ENCODE measurements at places on chromosomes 3 and 15.

DNA sequence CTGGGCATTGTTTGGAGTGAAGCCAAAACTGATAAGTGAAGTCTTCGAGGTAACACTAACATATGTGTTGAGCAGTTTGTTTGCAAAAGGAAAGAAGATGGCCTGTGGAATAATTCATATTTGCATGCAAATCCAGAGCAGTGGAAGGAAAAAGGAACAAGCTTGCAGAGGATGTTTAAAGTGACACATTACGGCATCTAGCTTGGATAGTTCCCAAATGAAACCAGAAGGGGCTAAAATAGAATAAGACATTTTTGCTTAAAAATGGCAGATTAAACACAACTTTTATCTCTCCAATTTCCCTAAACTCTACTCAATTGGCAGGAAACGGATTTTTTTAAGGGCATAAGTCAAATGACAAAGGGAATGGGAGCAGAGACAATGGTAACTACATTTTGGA lies 25.4 kb upstream of the RYK start:
- DNase-seq, result no peak

DNA sequence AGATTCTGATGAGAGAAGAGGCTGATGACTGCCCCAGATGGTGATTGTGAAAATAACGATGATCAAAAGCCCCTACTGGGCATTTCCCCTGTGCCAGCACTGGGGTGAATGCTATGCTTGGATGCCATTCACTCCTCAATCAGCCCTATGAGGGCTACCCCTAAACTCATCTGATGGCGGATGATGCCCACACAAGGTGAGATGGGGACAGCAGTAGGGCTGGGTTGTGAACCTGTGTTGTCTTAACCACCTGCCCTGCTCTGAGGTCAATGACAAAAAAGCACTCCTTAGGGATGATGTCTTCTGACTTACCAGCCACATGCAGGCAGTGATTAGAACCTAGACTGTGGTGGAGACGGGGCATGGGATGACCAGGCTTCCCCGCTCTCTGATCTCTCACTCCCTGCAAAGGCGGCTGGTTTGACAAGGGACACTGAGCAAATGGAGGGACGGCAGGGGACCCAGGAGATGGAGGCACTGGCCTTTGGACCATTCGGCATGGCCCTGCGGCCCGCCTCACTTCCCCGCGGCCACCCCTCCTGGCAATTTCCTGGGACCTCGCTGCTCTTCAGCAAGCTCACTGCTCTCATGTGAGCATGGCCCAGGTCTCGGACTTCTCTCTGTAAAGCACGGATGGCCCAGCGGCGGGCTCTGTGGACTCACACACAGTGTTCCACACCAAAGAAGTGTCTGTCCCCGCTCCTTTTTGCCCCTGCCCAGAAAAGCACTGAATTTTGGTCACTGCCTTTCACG lies 251.4 kb upstream of the LYSMD4 start:
- DNase-seq, result no peak

GRCh38 chr3:177439694-177440269 lies 242.5 kb upstream of the TBL1XR1 start:
- no peak for DNase-seq

GRCh38 chr15:93523481-93523880 lies 434.5 kb upstream of the RGMA start:
- no peak for DNase-seq

DNA sequence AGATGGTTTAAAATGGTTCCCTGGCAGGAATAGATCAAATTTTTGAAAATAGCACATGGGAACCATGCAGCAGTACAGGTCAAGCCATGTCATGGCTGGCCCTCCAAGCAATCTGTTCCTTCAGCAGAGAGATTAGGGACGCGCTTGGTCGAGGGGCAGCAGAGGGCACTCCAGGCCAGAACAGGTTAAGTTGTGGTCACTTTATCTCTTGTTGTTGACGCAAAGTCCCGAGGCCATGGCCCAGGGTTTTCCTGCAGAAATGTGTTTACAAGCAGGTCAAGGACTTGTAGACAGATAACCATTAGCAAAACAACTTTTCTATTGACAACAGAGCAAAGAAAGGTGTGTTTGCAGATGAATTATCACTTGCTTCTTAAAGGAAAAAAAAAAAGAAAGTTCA lies 570.0 kb upstream of the NR2F2 start:
- DNase-seq, result no peak

- DNase-seq, result no peak
These were observed 54.4 kb upstream of the HEG1 start for GRCh38 chr3:125110016-125110875.

GRCh38 chr3:56929809-56930615 lies 128.3 kb upstream of the ARHGEF3 start:
- no peak for DNase-seq

DNA sequence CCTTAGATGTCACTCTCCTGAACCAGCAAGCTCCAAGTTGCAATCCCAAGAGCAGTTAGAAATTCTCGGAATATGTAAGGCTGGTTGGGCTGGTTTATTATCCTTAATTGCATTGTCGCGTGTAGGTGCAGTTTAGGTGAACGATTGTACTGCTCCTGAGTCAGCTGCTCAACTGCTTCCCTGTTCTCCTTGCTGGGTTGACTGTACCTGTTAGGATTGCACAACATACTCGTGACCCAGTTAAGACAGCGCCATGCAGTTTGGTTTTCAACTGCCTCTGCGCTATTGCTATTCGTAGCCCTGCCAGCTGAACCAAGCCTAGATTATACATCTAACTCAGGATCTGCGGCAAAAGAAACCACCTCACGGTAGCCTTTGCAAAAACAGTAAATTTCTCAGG lies 41.0 kb downstream of the BCL2L10 start:
- DNase-seq, result no peak

DNA sequence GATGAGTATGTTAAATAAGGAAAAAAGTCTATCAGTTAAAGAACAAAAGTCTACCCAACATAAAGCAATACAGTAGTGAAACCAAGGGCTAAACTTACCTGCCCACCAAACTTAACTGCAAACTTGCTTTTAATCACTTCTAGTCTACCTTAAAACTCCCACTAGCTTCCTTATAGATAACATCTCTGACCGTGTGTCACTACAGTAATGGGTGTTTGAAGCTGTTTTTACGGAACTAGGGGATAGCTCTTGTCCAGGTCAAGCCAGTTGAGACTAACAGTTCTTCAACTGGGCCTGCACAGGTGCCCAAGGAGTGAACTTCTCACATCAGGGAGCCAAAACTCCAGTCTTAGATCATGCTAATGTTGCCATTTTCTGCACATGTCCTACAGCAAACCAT lies 132.3 kb downstream of the ZNF385D start:
- DNase-seq, result no peak

GRCh38 chr3:183285318-183285717 lies 32.3 kb downstream of the B3GNT5 start:
- no peak for DNase-seq

- no peak for DNase-seq
These were observed 28.9 kb downstream of the TKT start for GRCh38 chr3:53226841-53227407.

GRCh38 chr3:182940266-182940808 lies 40.0 kb downstream of the DCUN1D1 start:
- DNase-seq, result no peak

DNA sequence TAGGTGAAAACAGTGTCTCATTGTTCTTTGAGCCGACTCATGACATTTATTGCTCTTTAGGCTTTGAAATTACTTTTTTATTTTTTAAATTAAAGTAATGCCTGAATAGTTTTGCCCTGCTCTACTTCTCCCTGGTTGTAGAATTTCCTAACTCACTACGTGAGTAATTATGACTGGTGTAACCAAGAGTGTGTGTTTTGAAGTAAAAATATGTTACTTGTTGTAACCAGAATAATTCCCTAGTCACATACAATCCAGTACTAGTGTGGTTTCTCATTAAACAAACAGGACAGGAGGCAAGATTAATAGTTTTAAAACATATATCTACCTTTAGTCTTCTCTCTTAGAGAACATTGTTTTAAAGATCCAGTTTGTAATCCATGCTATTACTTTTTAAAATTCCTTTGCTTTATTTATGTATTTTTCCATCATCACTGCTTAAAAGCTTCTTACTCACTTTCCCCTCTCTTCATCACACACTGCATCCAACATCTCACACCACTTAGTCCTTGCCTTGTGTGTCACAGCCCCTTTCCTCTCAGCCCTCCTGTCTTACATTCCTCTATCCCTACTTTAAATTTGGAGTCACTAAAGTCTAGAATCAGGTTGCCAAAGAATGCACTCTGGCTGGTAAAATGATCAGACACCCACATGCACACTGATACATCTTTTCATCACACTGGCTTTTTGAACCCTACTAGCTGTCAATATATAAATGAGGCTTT lies 219.7 kb downstream of the WNT5A start:
- no peak for DNase-seq

- no peak for DNase-seq
These were observed 51.9 kb downstream of the STARD5 start for GRCh38 chr15:81271761-81272644.

DNA sequence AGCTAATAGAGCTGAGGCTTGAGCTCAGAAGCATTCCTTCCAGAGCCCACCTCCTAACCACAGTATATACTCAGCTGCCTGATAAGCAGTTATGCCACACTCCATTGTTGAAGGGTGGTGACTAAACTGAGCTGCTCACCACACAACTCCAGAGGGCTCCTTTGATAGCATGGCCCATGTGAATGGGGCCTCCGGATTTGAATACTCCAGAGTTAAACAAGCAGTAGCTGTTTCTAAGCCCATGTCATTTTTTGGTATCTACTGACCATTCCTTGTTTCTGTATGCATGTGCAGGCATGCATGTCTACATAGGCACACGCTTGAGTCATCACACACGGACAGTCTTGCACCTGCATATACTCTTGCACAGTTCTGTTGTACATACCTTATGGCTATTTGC lies 28.9 kb downstream of the IGSF10 start:
- DNase-seq, result no peak

- DNase-seq, result no peak
These were observed 245.6 kb upstream of the GOLIM4 start for GRCh38 chr3:168341192-168341815.

GRCh38 chr3:179801263-179801662 lies 148.4 kb downstream of the USP13 start:
- no peak for DNase-seq

DNA sequence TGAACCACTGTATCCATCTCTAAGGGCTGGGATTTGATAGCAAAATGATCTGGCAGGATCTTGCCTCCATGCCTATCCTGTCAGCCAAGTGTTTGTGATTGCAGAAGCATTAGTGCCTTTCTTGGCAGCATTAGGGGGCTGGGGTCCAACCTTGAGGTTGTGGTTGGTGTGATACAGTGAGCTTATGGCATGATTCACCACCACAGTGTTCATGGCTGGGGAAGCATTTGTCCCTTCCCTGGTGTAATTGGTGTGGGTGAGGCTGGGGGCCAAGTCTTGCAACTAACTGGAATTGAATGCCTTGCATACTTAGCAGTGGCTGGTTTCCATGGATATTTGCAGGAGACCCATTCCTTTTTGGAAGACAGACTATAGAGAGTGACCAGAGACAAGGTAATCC lies 271.0 kb upstream of the TBL1XR1 start:
- DNase-seq, result no peak

DNA sequence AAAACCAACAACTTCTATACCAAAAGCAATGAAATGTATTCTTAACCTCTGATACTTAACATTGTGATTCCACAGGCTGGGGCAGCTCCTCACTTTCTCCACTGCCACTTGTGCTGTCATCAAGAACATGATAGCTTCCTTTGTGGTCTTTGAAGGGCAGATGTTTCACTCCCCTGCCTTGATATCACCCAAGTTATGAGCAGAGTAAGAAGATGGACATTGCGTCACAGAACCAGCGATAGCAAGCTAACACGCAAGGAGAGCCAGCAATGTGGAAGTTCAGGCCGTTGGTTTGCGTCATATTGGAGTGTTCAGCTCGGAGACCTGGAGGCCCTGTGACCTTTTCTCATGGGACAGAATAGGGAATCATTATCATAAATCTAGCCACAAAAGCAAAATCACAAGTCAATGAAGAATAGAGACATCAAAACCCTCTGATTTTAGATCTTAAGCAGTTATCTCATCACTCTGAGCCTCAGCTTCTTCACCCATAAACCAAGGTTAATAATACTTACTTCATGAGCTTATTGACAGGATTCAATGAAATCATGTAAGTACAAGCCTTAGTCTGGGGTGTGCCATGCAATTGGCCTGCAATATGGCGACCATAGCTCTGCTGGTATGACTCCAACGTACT lies 183.8 kb upstream of the THBS1 start:
- no peak for DNase-seq

- DNase-seq, result no peak
These were observed 47.3 kb downstream of the WWTR1 start for GRCh38 chr3:149610351-149611105.

- no peak for DNase-seq
These were observed 1.4 kb downstream of the RPSA start for GRCh38 chr3:39407773-39408492.

- no peak for DNase-seq
These were observed 152.1 kb upstream of the THRB start for GRCh38 chr3:24646790-24647189.

DNA sequence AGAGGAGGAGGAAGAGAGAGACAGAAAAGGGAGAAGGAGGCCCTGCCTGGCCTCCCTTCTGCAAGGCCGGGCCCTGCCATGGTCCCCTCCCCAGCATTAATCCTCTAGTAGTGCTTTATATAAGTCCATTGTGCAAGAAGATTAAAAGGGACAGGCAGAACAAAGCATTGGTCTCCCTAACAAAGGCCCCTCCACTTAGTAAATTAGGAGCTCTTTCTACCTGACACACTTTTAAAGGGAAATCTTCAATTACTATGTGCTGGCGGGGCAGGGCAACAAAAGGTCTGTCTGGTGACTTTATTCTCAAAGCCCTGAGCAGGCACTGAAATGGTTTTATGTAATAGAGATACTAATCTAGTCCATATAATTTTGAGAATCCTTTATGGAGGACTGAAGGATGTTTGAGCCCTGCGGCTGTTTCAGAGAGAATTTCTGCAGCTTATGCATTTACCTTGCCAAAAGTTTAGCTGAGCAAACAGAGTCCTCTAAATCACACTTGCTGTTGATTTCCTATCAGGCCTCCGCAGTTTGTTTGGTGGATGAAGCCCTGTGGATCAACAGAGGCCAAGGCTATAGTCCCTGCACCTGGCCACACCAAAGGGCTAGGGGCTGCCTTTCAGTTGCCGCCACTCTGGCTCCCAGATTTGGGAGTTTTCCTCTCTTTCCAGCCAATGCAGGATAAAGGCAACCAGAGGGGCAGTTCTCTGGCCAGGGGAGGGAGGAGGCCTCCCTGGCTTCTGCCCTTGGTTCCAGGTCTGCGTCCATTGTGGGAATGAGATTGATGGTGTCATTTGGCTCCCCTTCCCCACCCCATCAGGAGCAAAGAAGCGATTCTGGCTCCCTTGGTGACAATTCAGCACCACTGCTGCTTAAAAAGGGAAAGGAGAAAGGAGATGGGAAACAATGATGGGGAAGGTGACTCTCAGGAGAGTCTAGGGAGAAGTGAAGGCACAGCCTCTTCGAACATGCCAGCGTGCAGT lies 148.0 kb downstream of the MEGF11 start:
- no peak for DNase-seq

DNA sequence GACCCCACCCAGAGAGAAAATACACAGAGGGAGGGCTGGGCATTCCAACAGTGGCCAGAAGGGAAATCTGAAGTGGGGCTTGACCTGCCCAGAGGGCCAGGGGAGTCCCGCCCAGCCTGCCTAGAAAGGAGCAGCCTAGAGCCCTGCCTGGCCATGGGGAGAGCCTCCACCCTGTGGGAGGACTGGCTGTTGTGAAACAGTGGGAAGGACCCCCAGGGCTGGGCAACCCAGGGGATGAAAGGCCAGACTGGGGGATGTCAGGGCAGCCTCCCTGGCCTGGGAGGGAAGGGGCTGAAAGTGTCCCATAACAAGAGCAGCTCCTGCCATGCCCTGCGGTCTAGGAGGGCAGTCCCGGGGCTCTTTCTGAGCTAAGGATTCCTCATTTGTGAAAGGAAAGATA lies 69.0 kb downstream of the SLC12A8 start:
- no peak for DNase-seq

- no peak for DNase-seq
These were observed 449.9 kb upstream of the NAALADL2 start for GRCh38 chr3:174409086-174409743.
